Smooth muscle cell of the coronary artery (primary cell): ENCODE measurements at places on chromosomes 2 and 18. TPM values are rescaled to one million over a fixed set of nuclear protein-coding genes. Genes with fewer than 3 reads are reported as not detected.

OXER1 gene
- total RNA-seq, result under 0.01 TPM in 2 replicates

SPRED2 gene
- 4.6 and 5.1 TPM in 2 replicates for total RNA-seq

OSR1 gene
- total RNA-seq, result 15.3 and 56.5 TPM in 2 replicates

ARL5A gene
- 27.1 and 47.8 TPM in 2 replicates for total RNA-seq

FHOD3 gene
- 7.0 and 7.7 TPM in 2 replicates for total RNA-seq

ERICH2 gene
- 1.4 TPM in 1 of 2 replicates, not detected in the other for total RNA-seq

IL18R1 gene
- 1.1 and 4.3 TPM in 2 replicates for total RNA-seq

BAZ2B gene
- 34.3 and 44.1 TPM in 2 replicates for total RNA-seq

LIMS3 gene
- 1.8 and 8.4 TPM in 2 replicates for total RNA-seq

COL4A4 gene
- total RNA-seq, result 6.8 and 18.7 TPM in 2 replicates

OSBPL1A gene
- 22.5 and 39.0 TPM in 2 replicates for total RNA-seq

QPCT gene
- total RNA-seq, result 2.2 and 13.6 TPM in 2 replicates
